ENCODE measurements at places on chromosomes 3 and 15.

DNA sequence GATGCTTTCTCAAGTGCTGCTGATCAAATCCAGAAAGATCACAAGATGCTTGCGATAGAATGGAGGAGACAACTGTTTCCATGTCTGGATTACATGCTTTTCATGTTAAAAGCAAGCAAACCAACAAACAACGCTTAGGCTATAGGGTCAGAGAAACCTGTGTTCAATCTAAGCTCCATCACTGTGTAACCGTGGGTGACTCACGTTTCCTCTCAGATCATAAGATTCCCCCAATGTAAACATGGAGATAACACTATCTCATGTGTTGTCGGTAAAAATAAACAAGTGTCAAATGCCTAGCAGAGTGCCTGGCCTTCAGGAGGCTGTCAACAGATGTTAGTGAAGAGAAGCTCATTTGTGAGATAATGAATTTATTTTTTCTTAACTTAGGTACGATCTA lies 907.8 kb downstream of the NTRK3 start:
- DNase-seq, result no peak

GRCh38 chr3:188400494-188401243 lies 246.7 kb downstream of the LPP start:
- DNase-seq, result no peak

DNA sequence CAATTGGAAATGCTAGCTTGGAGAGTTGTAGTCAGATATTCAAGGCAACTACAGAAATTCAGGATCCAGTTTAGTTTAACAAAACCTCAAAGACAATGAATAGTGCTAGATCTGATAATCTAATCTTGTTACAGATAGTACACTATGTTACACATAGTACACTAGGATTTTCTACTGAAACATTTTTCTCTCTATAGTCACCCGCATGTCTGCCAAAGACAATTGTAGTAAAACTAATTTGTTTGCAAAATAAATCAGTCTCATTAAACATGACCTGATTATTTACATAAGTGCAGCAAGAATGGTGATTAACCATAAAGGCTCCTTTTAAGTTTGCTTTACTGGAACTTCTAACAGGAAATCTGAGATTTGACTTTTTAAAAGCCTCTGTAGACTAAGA lies 52.0 kb downstream of the ILDR1 start:
- DNase-seq, result no peak

- DNase-seq, result no peak
Measured at GRCh38 chr3:175068587-175068986, 209.5 kb downstream of the NAALADL2 start.

DNA sequence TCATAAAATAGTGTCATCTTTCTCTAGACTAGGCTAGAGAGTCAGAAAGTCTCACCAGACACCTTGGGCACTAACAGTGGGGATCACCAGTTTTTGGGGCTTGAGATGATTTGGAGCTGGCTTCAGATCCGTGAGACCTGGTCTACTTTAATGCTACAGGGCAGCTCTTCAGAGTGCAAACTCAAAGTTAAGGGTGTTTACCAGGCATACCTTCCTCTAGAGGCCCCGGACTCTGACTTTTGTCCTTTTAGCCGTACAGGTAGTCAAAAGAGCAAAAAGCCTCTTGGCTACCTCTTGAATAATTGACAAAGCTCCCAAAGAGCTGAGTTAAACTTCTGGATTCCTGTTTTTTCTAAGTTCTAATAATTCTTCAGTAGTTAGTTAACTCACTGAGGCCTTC lies 41.4 kb upstream of the CCR4 start:
- DNase-seq, result no peak

DNA sequence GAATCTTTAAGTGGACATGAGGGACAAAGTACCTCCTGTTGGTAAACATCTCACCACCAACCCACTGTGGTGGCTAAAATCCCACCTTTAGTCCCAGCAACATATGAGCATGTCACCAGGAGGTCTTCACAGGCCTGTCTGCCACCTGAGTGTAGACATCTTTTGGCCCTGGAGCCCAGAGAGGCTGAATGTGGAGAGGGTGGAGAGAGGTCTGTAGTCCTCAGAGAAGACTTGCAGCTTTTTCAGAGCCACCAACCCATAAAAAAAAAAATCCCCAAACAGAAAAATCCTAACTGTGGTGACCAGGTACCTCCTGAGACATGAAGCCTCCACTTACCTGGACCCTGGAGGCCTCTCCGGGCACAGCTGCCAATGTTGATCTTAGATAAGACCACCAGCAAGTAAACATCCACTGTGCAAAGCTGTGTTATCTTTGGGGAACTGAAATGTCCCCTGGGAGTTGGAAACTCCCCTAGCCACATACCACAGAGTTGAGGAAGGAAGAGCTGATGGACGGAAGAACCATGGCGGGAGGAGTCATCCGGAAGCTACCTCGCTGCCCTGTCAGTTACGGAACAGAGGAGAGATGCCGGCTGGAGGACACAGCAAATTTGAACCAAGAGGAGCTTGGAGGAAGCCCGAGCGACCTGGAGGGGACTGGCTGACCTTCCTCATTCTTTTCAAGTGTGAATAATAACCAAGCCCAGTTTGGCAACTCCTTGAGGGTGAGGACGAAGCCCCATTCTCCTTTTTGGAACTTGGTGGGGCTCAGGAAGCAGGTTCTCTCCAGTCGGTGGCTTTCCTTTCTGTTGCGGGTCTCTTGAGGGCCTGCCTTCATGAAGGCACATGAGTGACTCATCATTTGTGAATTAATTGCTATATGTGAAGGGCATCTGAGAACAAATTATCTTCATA lies at the start of gene GHRL:
TSS of gene GHRL (minus strand) at position 443 of the 915 bp plus-strand sequence. CDS start 2,767 bp downstream, outside the sequence.
- no peak for DNase-seq

GRCh38 chr15:71735385-71735757 lies 75.0 kb upstream of the NR2E3 start:
- DNase-seq, result no peak

DNA sequence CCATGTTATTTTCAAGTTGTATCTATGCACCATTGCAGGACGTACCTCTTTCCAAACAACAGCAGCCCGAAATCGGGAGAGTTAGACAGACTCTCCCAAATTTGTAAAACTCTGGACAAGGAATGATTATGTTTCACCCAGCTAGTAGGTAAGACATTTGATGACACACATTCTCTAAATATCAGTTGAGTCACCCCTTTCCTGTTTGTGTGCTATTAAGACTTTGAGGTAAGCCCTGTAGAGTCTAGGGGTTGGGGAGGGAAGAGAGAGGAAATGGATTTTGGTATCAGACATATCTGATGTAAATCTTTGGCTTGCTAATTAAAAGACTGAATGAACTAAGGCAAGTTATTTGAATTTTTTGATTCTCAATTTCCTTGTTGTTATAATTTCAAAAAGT lies 999.0 kb downstream of the TUSC7 start:
- DNase-seq, result no peak

GRCh38 chr15:52760562-52760961 lies 29.6 kb downstream of the ONECUT1 start:
- DNase-seq, result no peak

DNA sequence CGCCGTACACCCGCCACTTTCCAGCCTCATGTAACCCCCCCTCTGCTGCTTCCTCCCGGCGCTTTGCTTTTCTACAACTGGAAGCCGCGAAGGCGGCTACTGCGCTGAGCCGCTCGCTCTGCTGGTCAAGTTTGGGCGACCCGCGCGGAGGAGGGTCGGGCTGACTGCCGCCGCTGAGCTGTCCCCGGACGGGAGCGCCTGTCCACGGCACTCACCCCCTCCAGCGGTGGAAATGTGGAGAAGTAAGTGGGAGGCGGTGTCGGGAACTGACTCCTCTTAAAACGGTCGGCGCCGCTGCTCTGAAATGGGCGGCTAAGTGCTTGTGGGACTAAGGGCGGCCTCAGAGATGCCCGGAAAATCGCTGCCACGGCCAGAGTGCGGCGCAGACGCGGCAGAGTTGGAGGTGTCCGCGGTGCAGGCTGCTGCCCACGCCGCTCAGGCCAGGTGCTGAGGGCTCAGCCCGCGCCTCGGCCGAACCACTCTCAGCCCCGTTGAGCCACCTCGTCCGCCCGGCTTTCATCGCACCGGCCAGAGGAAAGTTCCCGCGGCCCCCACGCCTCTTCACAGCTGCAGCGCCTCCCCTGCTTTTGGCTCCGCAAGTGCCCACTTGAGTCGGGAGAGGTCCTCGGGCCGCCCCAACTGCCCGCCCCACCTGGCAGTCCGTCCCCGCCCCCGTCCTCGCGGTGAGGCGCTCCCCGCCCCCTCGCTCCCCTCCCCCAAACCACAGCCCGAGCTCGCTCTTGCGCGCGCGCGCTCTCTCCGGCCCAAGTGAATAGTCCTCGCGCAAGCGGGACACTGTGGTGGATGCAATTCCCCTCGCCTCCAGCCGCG lies at the start of gene EPHA6:
TSS of gene EPHA6 (plus strand) at position 775 of the 831 bp plus-strand sequence.
- no peak for DNase-seq

GRCh38 chr15:63992300-63992699 lies 54.0 kb downstream of the DAPK2 start:
- DNase-seq, result no peak

GRCh38 chr3:129616713-129617112 lies 10.2 kb upstream of the PLXND1 start:
- DNase-seq, result no peak

DNA sequence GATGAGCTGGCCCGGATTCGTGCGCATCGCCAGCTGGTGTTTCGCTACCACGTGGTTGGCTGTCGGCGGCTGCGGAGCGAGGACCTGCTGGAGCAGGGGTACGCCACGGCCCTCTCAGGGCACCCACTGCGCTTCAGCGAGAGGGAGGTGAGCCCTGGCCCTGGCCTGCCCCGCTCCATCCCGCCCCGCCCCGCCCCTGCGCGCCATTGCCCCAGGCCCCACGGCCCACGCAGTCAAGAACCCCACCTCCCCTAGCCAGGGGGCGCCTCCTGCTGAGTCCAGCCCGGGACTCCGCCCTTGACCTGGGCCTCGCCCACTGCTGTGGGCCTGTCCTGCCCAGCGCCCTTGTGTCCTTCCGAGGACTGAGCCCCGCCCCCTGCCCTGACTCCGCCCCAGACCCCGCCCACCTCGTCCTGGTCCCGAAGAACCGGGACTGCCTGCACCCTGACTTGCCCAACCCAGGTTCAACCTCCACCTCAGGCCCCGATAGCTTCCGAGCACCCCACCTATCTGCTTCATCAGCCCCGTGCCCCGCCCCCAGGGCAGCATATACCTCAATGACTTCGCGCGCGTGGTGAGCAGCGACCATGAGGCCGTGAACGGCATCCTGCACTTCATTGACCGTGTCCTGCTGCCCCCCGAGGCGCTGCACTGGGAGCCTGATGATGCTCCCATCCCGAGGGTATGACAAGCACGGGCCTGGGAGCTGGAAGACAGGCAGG lies 14.8 kb downstream of the NT5DC2 start:
- DNase-seq, result no peak

DNA sequence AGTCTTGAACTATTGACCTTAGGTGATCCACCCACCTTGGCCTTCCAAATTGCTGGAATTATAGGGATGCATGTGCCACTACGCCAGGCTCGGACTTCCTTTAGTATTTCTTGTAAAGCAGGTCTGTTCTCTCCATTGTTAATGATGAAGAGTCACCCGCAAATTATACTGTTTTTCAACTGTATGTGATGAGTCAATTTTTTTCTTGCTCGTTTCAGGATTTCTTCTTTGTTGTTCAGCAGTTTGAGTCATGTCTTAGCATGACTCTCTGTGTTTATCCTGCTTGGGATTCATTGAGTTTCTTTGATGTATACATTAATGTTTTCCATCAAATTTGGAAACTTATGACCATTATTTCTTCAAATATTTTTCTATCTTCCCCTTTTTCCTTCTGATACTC lies 28.9 kb downstream of the GRAMD1C start:
- no peak for DNase-seq

DNA sequence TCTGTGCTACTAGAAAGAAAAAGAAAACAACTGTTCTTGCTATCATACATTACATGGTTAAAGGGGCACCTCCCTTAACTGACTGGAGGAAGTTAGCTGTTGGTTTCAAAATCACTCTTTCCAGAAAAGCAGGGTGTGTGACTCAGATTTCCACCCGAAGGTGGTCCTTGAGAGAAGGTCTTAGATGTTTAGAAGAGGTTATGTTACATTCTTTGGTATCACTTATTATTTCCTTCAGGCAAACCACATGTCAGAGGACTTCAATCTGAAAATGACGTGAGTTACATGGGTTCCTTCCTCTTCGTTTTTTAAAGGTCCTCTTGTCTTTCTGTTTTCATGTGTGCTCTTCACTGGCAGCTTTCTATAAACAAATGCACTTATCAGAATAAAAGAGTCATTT lies 307.9 kb upstream of the CBLB start:
- DNase-seq, result peak; percentile 11

- no peak for DNase-seq
Measured at GRCh38 chr15:49096090-49096750, 50.0 kb upstream of the SECISBP2L start.

All from effector CD4-positive, alpha-beta T cell (primary cell).